ENCODE measurements at places on chromosomes 5 and 9.

GRCh38 chr5:133847886-133848285, 120.5 kb downstream of the C5orf15 start:
- DNase-seq, result no peak

DNA sequence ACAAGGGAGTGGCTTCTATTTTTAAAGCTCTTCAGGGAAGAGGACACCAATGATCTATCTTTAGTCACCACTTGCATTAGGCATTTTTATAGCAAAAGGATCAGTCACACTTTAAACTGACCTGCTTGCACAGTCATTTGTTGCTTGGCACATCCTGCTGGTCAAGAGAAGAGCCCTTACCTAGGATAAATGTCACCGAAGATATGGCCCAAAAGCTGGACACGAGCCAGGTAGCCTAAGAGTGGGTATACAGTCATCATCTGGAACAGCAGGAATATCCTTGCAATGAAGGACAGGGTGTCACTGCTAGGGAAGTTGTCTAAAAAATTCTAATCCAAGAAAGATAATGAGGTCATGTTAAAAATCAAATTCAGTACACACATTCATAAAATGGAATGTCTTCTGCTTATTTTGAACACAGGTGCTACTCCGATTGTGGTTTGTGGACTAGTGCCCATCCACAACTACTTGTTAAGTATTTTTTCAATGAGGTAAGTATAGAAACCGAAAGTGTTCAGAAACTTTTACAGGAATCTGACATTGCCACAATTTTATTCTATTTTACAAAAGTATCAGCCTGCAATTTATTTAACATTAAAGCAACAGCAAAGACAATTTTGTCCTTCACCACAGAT, 78.4 kb downstream of the SLC38A9 start:
- no peak for DNase-seq

DNA sequence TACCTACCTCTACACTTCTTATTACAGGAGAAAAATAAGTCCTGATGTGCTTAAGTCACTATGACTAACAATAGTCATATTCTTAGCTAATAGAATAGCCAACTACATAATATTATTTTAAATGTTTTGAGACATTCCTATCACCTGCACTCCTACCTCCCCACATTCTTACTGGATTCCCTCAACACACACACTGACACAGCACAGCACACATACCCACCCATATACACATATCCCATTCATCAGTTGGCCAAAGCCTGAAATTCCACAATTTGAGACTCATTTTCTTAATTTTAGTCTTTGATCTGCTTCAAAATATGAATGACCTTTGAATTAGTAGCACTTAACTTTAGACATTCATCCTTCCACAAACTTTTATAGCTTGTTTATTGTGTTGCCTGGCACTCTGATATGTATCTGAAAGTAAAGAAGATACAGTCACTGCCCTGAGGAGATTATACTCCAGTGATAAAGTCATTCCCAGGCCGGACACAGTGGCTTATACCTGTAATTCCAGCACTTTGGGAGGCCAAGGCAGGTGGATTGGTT, 168.3 kb upstream of the RASA1 start:
- DNase-seq, result no peak

DNA sequence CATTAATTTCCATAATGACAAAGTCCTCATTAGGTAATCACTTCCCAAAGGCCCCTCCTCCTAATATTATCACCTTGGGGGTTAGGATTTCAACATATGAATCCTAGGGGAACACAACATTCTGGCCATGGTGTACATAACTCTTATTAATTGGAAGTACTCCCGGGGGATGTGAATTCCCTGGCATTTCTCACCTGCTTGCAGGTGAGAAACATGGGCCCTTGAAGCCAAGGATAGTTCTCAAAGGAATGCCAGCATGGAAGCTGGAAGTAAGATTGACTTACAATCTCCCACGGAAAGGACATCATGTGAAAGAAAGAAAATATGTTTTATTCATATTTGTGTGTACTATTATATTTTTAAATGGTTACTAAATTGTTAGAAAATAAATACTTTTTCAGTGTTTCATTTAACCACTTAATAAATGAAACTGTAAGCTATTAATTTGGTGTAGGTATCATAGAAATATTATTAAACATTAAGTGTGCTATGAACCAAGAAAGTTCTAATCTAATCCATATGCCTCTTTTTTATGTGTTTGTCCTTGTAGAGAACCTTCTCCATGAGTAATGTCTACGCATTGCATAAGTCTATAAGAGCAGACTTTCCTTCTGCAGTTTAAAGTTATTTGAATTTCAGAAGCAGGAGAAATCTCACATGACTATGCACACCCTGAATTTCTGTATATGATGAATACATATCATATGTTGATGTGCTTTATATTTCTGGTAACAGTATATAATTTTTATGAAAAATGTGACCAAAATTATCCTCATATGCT, 59.4 kb downstream of the ANXA1 start:
- DNase-seq, result no peak

- DNase-seq, result no peak
Observed at GRCh38 chr5:145591578-145591977, 243.6 kb downstream of the PRELID2 start.

- peak; percentile 99 for DNase-seq
Observed at GRCh38 chr9:131530920-131531832, at the start of gene UCK1. Gene UCK1, minus strand, starts transcription at chr9:131531263. Its CDS starts 89 bp downstream, at chr9:131531174.

GRCh38 chr5:62029303-62029702, 276.7 kb upstream of the KIF2A start:
- DNase-seq, result no peak

GRCh38 chr9:75612205-75612604, 278.3 kb upstream of the PCSK5 start:
- no peak for DNase-seq

DNA sequence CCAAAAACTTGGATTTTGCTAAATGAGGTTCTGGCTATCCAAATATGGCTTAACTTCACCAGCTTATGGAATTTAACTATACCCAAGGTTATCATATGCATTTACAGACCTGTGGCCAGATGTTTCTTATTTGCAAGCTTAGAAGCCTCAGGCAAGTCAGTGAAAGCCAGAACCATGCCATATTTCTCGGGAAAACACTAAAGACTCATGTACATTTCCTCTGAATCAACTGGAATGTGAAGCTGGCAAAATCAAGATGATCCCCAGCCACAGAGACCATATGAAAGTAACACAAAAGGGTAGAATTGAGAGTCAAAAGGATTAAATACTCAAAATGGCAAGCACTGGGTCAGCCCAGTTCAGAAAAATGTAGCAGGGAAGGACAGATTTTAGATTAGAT, 76.4 kb upstream of the SLC1A1 start:
- no peak for DNase-seq

- no peak for DNase-seq
Observed at GRCh38 chr5:15285901-15286583, 213.9 kb upstream of the FBXL7 start.

GRCh38 chr9:94096819-94097577, 12.7 kb downstream of the PTPDC1 start:
- no peak for DNase-seq

GRCh38 chr5:129459777-129460671, at the start of gene ADAMTS19:
Gene ADAMTS19, plus strand, starts transcription at chr5:129460298. Its CDS starts 94 bp downstream, at chr5:129460392.
- DNase-seq, result peak; percentile 67
